ENCODE measurements at places on chromosomes 11 and 22. TPM values are rescaled to one million over a fixed set of nuclear protein-coding genes. Genes with fewer than 3 reads are reported as not detected.

GRCh38 chr22:47841156-47841555 lies 1078.7 kb downstream of the TBC1D22A start:
- no peak for DNase-seq

The FAM180B gene
- polyA plus RNA-seq = 2.6 TPM

The THY1 gene
- 108 TPM for polyA plus RNA-seq

DNA sequence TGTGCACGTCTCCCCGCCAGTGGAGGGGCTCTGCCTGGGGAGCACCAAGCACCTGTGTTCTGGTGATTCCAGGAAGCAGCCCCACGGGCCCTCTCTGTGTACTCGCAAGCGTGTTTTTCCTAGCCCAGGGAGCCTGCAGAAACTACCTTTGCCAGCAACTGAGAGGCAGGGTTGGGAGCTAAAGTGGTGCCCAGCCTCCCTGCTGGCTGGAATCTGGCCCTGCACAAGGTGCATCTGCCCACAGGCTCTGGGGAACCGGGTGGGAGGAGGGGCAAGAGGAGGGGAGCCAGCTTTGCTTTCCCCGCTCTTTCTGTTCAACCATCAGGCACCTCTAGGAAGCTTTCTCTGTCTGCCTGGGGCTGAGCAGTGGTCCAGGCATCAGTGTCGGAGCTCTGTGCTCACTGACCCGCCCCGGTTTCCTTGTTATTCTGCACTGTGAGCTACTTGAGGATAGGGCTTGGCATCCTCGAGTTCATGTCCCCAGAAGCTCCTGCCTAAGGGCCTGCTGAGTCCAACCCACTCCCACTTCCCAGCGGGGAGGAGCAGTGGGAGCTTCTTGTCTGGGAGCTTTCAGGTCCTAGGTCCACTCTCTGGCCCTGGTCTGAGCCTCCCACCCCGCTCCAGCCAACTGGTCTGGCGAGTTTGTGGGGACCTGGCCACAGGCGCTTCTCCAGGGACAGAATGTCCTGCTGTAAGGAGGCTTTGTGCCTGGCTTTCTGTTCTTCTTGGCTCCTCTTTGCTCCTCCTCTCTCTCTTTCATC lies 14.9 kb downstream of the DAGLA start:
- no peak for DNase-seq

- no peak for DNase-seq
These were observed 413.9 kb downstream of the TENM4 start for GRCh38 chr11:79026803-79027445.

DNA sequence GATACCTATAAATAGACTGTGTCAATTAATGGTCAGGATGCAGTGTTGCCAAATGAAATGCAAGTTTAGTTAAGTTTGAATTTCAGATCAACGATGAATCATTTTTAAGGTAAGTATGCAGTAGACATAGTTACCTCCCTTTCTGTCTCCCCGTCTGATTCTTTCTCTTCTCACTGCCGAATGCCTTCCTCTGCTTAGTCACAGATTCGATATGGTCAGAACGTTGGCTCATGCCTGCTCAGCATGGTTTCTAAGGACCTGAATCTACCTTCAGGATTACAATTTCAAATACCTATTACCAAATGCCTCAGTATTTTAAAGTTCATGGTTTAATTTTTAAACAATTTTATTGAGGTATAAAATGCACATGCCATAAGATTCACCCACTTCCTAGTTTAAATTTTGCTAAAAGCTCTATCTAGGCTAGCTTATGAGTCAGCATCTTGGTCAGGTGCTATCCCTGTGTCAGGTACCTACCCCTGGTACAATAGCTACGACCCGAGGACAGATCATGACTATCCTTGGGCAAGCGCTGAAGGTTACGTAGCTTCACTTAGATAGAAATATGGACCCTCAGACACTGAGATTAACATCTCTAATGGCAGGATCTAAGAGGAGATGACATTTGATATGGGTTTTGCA lies 78.2 kb upstream of the SPON1 start:
- no peak for DNase-seq

The DCDC1 gene
- polyA plus RNA-seq = 0.29 TPM

DNA sequence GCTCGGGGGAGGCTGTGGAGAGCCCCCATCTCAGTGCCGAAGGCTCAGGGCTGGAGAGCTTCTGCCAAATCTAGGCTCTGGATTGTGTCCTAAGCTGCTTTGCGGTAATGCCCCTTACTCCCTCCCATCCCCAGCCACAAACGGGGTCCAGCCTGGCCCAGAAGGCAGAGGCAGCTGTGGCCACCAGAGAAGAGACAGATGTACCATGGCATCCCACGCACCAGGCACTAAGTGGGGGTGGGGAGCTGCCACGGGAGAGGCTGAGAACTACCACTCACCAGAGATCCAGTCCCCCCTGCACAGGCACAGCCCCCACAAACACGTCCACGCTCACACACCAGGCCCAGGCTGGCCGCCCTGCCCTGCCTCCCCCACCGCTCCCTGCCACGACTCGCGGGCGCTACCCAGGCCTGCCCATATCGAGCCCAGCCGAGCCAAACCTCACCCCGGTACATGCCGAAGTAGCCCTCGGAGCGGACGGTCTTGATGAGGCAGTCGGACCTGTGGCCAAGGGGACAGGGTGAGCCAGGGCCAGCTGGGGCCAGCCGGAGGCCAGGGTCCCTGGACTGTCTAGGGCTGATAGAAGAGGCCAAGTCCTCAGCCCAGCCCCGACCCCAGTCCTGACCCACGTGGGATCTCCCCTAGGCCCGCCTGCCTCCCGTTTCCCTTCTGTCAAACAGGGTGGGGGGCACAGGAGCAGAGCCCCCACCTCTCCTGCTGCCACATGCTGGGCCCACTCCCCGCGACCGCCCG lies 3.9 kb downstream of the SLC25A22 start:
- DNase-seq = no peak

The TECTA gene
- polyA plus RNA-seq = 1.6 TPM

The THAP12 gene
- polyA plus RNA-seq = 48.1 TPM

The PTPRJ gene
- polyA plus RNA-seq = 2.3 TPM

- DNase-seq = no peak
These were observed at the start of gene TMEM123 for GRCh38 chr11:102452461-102453301. Gene TMEM123 (minus strand): TSS chr11:102452765. CDS start chr11:102452623, 142 bp downstream.

DNA sequence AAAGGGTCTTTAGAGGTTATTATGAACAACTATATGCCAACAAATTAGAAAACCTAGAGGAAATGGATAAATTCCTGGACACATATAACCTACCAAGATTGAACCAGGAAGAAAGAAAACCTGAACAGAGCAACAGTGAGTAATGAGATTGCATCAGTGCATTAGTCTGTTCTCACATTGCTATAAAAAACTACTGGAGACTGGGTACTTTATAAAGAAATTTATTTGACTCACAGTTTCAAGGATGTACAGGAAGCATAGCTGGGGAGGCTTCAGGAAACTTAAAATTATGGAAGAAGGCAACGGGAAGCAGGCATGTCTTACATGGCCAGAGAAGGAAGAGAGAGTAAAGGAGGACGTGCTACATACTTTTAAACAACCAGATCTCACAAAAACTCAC lies 70.8 kb upstream of the GNAZ start:
- no peak for DNase-seq

The MS4A3 gene
- polyA plus RNA-seq = 0.80 TPM

The PIH1D2 gene
- polyA plus RNA-seq = 1.1 TPM

DNA sequence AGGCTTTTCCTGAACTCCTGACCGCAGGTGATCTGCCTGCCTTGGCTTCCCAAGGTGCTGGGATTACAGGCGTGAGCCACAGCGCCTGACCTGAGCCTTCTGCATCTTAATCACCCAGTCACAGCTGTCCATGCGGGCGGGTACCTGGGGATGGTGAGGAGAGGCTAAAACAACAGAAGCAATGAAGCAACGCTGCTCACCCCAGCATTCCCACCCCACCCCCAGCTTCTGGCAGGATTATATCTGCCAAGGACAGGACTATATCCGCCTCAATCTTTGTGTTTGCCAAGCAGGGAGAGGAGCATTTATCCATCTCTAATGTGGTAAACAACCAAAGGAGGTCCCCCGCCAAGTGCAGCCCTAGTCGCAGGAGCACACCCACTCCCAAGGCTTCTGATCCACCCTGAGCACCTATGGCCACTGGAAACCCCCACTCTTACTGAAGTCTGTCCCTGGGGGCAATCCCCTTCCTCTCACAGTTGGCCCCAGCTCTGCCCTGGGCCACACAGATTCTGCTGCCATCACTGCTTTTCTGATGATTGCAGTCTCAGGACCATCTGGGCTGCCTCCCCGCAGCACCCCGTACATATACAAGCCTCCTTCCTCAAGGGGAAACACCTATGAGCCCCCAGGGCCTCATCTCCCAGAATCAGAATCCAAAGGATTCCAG lies 8.8 kb upstream of the LGALS2 start:
- DNase-seq = no peak

DNA sequence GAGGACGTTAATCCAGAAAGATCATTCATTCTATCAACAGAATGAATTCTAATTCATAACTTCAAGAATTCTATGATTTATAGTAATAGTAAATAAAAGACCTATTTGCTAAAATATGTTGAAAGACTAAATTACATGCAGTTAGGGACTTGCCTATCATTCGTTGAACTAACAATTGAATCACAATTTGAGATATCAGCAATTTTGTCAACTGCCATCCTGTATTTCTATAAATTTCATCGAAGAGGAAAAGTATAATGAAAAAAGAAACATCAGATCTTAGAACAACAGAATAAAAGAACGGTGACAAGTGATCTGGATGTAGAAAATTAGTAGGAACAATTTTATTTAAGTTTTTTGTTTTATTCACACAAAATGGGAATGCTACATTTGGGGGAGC lies 4.4 kb upstream of the TTC17 start:
- DNase-seq = no peak

DNA sequence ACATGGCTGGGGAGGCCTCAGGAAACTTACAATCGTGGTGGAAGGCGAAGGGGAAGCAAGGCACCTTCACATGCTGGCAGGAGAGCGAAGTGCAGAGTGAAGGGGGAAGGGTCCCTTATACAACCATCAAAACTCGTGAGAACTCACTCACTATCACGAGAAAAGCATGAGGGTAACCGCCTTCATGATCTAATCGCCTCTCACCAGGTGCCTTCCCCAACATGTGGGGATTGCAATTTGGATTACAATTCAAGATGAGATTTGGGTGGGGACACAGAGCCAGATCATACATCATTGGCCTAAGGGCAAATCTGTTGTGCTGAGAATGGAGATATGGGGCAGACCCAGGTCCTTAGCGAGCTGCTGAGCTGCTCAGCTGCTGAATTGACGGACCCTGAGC lies 13.1 kb downstream of the C1QTNF6 start:
- DNase-seq = no peak

The MMP3 gene
- polyA plus RNA-seq = not detected

GRCh38 chr11:64489831-64490441 lies 101.1 kb upstream of the SLC22A12 start:
- DNase-seq = no peak

The MRGPRX4 gene
- polyA plus RNA-seq = not detected

The MS4A4A gene
- polyA plus RNA-seq = 9.4 TPM

The TSKU gene
- polyA plus RNA-seq = 18.6 TPM

- DNase-seq = no peak
These were observed 20.2 kb upstream of the SHISAL1 start for GRCh38 chr22:44332946-44333345.

The KCNK4 gene
- polyA plus RNA-seq = not detected

DNA sequence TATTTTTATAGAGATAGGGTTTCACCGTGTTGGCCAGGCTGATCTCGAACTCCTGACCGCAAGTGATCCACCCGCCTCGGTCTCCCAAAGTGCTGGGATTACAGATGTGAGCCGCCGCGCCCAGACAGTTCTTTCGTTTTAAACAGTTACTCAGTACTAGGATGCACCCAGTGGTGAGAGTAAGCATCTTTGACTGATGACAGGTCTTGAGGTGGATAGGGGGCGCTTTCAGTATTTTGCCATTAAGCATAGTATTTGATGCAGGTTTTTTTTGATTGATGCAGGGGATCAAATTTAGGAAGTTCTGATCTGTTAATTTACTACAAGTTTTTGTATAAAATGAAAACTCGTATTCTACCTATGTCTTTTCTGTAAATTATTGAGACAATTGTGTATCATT lies 13.2 kb upstream of the TRIM34 start:
- no peak for DNase-seq

DNA sequence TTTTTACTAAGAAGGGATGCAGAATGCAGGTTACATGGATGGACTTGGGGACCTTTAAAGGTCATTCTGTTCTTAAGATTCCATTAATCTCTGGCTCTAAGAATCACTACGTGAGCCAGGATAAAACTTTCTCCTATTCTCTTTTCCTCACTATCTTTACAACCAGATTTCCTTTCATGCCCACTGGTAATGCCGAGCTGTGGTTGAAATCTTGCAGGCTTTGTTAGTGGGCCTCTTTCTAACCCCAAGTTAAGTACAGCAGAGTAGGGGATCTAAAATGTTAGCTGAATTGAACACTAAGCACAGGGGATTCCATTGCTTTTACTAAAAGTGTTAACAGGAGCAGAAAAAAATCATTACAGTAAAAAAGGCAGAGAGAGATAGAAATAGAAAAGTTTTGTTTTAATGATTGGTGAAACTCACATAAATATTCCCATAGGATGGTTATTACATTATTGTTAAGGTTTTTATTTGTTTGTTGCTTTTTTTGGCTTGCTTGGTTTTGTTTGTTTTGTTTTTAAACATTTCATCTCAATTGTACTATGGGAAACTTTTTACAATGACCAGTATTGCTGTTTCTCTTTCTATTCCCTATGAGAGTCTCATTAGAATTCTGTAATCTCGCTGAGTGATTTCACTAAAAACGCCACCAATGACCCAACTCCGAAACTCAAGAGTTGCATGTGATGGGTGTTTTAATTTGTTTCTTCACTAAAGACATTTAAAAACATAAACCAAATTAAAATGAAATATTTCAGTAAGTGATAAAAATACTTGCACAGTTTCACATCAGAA lies 54.1 kb upstream of the HTATIP2 start:
- DNase-seq = no peak

GRCh38 chr22:50148991-50149721 lies 21.4 kb upstream of the PANX2 start:
- no peak for DNase-seq

DNA sequence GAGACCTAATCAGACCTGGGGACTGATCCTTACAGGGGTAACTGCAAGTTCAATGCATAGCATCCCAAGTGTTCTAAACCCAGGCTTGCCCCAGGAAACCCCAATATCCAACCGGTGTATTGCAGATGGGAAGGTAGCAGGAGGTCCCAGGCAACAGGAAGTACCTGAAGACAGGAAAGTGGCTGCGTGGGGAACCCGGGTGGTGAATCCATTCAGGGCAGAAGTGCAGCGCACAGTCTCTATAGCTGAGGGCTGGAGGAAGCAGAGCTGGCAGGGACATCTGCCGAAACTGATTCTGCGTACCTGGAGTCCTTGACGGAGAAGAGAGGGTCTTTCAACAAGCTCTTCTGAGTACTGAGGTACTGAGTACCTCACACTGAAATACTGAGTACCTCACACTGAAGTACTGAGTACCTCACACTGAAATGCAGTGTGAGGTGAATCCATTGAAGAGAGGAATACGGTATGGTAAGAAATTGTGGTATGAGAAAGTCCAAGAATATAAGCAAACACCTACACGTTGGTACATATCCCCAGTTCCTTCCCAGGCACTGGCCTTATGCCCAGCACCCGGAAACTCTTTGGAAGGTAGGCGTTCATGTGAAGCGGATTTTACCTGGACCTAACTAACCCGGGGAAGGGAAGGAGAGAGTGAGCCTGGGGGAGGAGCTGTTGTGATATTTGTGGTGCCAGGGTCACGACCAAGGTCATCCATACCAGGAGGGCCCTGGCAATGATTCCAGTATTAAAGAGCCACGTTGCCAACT lies 20.1 kb downstream of the SCN4B start:
- DNase-seq = no peak

The BARX2 gene
- polyA plus RNA-seq = 0.68 TPM

- DNase-seq = no peak
These were observed 364.0 kb downstream of the GRM5 start for GRCh38 chr11:88701816-88702215.

- DNase-seq = no peak
These were observed 714.7 kb upstream of the TENM4 start for GRCh38 chr11:80155412-80156017.

The MORC2 gene
- polyA plus RNA-seq = 26.4 TPM
